ENCODE measurements at places on chromosomes 1 and 21. TPM values are rescaled to one million over a fixed set of nuclear protein-coding genes. Genes with fewer than 3 reads are reported as not detected.

- no peak for DNase-seq
Measured at GRCh38 chr1:214997685-214998084, 84.9 kb upstream of the KCNK2 start.

DNA sequence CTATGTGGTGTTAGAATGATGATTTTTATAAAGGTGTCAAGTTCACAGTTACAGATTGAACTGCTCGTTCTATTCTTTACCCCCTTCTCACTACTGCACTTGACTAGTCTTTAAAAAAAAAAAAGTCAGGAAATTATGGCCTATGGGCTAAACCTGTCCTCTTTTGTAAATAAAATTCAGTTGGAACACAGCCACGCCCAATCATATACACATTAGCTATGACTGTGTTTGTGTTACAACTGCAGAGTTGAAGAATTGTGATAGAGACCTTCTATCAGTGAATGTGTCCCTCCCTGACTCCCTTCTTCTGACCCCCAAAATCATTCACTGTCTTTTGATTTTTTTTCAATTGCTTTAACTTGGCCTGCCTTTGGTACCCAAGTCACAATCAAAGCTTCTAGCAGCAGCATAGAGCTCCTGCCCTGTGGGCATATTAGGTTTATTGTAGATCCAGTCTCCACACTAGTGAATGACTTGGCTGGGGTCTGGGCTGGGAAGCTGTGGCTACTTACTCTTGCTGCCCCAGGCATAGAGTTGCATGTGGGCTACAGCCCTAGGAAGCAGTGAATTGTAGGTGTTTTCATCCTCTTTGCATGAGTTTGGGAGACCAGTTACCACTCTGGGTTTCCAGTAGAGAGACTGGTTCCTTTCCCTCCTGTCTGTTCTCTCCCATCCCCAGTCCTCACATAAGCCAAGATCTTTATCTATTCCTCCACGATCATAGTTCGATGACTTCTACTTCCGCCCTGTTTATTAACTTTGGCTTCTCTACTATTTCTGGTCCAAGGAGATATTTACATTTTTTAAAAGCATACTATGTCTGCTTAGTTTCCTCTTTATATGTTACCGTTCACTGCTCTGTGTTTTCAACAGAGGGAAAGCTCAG lies 249.9 kb downstream of the FMN2 start:
- DNase-seq: no peak

DNA sequence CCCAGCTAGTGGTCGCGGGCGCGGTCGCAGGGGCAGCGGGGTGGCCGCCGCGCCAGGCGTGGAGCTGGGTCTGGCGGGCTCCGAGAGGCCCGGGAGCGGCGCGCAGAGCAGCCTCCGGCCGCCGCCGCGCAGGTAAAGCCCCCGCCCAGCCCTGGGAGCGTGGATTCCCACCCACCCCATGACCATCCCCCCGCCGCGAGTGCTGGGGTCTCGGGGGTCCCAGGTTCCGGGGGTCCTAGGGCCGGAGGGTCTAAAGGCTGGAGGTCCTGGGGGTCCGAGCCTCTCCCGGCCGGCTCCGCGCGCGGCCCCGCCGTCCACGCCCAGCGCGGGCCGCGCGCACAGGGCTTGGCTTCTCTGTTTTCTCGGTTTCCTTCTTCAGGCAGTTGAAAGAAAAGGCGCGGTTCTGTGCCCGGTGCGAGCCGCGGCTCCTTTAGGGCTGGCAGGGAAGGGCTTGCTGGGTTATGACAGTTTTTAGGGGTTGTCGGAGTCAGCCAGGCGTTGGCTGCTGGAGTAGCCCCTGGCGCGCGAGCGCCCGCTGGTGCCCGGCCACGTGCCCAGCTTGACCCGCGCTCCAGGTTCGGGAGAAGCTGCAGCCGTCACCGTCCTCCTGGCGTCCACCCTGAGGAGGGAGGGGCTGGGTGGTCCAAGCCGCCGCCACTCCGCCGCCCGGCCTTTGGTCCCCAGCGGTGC lies 359 bp downstream of the LRRC3 start:
- DNase-seq: no peak

The SPATA1 gene
- polyA plus RNA-seq: 2.1 TPM

GRCh38 chr21:38506661-38507281 lies 8.5 kb upstream of the ERG start:
- DNase-seq: no peak

DNA sequence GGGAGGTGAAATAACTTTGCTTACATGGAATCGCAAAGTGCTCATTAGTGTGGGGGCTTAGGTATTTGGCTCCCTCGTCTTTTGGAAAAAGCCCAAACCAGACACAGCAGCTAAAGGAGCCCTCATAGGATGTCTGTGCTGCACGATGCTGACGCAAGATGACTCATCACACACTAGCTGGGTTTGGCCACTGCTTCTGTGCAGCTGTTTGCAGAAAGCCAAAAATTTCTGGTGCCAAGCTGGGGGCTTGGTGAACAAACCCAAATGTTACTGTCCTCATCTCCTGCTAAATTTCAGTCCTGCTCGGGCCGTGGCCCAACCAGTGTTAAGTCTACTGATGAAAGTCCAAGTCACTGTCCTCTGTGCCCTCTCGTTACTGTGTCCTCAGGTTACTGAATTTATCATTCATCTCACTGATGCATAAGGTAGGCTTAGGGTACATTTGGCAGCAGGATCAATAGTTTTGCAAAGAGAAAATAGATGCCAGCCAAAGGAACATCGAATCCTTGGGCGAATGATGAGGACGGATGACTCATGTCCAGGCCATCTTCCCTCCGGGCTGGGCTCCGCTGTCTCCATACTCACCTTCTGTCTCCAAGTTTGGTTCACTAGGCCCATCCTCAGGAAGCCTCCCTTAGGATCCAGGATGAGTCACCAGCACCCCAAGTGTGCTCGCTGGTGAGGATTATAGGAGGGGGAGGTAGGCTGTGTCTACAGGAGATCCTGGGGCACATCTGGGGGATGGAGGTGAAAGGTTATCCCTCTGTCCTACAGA lies 177.7 kb downstream of the ADSS2 start:
- no peak for DNase-seq

DNA sequence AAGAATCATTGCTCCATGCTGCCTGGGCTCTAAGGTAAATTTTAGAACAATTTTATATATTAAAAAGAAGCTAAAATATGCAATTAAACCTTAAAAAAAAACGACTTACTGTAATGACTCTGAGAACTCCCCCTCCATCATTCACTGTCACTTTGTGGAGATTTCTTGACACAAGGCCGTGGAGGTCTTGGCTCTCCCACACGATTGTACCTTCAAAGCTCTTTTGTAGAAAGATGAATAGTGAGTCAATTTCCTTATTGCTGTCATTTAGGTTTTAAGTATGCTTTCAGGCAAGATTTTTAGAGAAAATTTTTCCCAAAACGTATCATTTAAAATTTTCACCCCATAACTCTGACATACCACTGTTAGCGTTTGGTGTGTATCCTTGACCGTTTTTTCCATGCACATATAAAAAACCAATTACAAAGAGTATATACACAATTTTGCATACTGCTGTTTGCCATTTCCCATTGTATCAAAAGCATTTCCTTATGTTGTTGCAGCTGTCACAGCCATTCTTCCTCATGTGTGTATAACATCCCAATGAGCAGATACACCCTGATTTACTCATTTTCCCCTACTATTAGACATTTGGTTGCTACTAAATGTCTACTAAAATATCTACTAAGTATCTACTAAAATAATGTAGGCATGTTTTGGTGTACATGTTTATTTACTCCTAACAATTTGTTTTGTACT lies 33.4 kb downstream of the B3GALNT2 start:
- DNase-seq: no peak

DNA sequence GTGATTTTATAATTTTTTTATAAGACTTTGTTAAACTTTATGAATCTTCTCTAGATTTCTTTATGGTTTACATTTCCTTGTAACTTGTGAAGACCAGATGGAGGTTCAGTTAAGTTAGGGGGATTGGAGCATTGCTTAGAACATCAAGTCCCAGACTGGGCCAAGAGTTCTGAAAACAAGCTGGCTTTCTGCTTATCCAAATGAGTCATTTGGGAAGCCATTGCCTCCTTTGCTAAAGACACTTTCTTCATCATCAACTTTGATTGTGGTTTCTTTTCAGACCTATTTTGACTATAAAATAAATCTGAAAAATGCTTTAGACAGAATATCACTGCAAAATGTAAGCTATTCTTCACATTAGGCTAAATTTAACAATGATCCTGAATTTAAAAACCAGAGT lies 446.8 kb downstream of the USP25 start:
- DNase-seq: no peak

- DNase-seq: no peak
Measured at GRCh38 chr1:30756545-30757351, 826 bp downstream of the LAPTM5 start.

- DNase-seq: no peak
Measured at GRCh38 chr1:190494451-190494850, 16.8 kb upstream of the BRINP3 start.

GRCh38 chr1:177219554-177220458 lies 49.0 kb downstream of the BRINP2 start:
- no peak for DNase-seq

The GPR52 gene
- not detected for polyA plus RNA-seq
